NCI-H187 (cell line): ENCODE measurements at places on chromosomes 4 and X.

- DNase-seq: no peak
Observed at GRCh38 chr4:10416441-10416840, 40.8 kb downstream of the ZNF518B start.

DNA sequence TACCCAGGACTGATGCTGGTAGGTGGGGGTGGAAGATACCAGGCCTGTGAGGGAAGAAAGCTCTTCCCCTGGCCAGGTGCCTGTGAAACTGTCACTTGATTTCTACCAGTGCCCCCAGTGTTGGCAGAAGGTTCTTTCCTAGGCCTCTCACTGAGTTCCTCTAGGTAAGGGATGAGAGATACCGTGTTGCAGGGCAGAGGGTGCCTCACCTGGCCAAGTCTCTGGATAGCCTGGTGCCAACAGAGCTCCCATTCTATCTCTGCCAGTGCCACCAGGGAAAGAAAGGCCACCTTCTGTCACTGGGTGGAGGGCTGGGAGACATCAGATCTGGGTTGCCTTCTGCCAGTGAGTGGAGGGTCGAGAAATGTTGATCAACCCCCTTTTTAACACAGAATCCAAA is 94.1 kb downstream of the RTL5 start:
- DNase-seq: no peak

DNA sequence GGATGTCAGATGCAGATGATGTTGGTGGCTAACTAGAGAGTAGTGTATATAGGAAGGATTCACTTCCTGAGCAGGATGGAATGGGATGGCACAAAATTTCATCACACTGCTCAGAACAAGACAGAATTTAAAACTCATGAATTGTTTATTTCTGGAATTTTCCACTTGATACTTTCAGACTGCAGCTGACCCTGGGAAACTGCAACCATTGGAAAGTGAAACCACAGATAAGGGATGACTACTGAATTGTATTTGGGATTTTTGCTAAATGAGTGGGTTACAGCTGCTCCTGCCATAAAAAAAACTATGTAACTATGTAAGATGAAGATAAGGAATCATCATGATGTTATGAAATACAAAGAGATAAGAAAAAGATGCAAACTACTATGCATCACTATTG is 51.4 kb downstream of the NPY5R start:
- DNase-seq: no peak

- DNase-seq: no peak
Observed at GRCh38 chrX:725971-726370, 95.4 kb downstream of the SHOX start.

- no peak for DNase-seq
Observed at GRCh38 chr4:182554736-182555135, 311.5 kb downstream of the TENM3 start.

GRCh38 chr4:147884536-147884935 is 152.6 kb downstream of the ARHGAP10 start:
- DNase-seq: no peak

- DNase-seq: no peak
Observed at GRCh38 chr4:141524116-141524515, 112.3 kb upstream of the IL15 start.

DNA sequence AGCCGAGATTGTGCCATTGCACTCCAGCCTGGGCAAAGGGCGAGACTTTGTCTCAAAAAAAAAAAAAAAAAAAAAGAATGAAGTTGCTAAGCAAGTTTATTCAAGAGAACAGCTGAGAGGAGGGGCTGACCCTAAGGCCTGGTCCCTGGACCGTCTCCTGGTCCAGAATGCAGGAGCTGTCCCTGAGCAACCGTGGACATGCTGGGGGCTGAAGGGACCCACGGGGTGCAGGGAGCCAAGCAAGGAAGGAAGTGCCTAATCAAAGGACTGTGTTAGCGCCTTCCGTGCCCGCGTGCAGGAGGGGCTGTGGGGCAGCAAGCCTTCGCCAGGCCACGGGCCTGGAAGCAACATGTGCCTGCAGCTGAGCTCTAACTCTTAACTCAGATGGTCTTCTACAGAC is 39.1 kb upstream of the CDKN2AIP start:
- no peak for DNase-seq

DNA sequence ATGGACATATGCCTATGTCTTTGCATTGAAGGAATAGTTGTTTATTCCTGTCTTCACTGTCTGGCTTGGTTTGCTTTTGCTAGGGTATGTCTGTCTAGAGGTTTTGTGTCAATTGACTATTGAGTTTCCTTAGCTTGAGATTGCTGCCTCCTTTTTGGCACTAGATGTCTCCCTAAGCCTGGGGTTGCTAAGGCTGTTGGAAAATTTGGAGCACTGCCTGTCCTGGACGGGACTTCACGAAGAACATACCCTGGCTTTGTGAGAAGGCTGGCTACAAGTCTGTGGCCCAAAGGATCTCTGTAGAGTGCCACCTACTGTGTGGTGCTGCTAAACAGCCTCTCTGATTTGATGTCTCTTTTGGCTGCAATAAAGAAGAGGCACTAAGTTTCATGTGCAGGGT is 183.8 kb upstream of the NUDT10 start:
- no peak for DNase-seq

- no peak for DNase-seq
Observed at GRCh38 chrX:53223068-53223693, 1.8 kb downstream of the KDM5C start.

GRCh38 chr4:166816890-166817289 is 417.4 kb downstream of the SPOCK3 start:
- DNase-seq: no peak

DNA sequence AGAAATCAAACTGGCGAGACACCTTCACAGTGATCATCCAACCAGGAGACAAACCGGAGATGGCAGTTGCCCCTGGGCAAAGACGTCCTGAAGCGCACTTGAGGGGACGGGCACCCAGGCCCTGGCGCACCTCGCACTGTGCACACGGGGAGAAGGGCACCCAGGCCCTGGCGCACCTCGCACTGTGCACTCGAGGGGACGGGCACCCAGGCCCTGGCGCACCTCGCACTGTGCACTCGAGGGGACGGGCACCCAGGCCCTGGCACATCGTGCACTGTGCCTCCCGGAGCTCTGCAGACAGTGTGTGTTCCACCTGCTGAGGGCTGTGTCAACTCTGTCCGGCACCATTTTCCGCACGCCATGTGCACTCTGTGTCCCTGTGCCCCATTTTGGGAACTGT is 34.6 kb upstream of the CPLX1 start:
- DNase-seq: no peak

- DNase-seq: no peak
Observed at GRCh38 chrX:105167233-105167632, 53.3 kb downstream of the TEX13A start.

DNA sequence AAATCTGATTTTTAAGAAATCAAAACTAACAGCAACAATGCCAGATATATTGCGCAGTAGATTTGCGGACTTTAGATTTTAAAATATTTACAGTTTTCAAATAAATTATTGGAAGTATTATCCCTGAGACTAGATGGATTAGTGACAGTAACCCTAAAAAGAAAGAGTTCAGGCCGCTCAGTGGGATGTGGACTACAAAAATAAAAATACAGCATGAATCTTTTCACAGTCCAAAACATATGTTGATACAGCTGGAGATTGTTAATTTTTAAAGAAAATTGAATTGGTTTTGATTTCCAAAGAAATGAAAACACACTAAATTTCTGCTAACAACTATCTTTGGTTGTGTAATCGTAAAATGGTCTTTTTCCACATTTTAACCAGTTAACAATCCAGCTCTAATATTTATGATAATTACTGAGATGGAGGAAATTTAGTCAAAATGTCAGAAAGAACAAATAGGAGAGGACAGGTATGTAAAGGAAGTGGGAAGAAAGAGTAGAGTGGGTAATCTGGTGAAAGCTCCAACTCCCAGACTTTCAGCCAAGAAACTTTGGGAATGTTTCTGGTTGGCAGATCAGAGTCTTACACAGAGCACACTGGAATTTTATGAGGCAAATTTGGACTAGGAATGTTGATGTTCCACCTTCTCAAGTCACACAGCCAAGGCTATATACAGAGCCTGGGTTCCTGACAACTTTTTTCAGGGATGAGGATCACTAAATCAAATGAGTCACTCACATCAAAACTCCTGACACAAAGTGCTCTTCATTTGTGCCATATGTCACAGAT is 15.1 kb downstream of the C4orf36 start:
- DNase-seq: no peak

GRCh38 chrX:81229229-81229628 is 27.3 kb downstream of the SH3BGRL start:
- DNase-seq: no peak

GRCh38 chrX:69237236-69237635 is 72.0 kb upstream of the PJA1 start:
- no peak for DNase-seq

DNA sequence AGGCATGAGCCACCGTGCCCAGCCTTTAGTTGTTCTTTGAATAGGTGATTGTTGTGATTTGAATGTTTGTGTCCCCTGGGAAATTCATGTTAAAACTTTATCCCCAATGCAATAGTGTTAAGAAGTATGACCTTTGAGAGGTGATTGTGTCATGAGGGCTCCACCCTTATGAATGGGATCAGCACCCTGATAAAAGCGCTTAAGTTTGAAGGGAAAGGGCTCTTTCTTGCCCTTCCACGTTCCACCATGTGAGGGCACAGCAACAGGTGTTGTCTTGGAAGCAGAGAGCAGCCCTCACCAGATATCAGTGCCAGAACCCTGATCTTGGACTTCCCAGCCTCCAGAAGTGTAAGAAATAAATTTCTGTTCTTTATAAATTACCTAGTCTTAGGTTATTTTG is 33.7 kb upstream of the RP2 start:
- no peak for DNase-seq

GRCh38 chrX:136209016-136209738 is 42.0 kb downstream of the MAP7D3 start:
- DNase-seq: no peak

DNA sequence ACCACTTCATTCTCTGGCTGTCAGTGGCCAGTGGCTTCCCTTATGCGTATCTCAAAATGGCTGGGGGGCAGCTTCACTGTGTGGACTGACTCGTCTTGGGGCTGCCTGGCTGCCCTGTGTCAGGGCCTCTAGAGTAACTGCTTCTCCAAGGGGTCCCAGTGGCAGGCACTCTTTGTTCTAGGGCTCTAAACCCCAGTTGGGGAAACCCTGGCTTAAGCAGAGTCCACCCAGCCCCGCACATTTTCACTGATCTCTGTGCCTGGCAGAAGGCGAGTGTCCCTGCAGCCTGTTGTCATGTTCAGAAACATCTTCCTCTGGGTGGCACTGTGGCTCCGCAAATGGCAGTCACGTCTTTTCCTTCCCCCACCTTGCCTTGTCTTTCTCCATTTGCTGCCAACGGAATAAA is 59.7 kb downstream of the NBDY start:
- DNase-seq: no peak

- no peak for DNase-seq
Observed at GRCh38 chr4:26830701-26831100, 29.9 kb upstream of the STIM2 start.

GRCh38 chr4:1232661-1233621 is 16.0 kb downstream of the CTBP1 start:
- DNase-seq: no peak

DNA sequence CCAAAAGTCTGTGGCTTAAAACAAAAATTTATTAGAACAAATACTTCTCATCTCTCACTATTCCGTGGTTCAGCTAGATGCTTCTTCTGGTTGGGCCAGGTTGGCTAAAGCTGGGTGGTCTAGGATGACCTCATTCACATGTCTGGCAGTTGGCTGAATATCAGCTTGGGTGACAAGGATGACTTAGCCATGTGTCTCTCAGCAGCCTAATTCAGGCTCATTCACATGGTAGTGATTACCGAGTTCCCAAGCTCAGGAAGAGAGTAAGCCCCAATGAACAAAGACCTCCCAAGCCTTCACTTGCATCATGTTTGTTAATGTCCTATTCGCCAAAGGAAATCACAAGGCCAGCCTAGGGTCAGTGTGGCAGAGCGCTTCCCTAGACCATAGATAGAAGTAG is 119.4 kb downstream of the FANCB start:
- DNase-seq: no peak
